ENCODE measurements at places on chromosomes 7 and 10. TPM values are rescaled to one million over a fixed set of nuclear protein-coding genes. Genes with fewer than 3 reads are reported as not detected.

The KCNIP2 gene
- 39.3 TPM for total RNA-seq

The ZKSCAN1 gene
- 42.2 TPM for total RNA-seq

The CPA1 gene
- total RNA-seq = not detected

The C10orf105 gene
- total RNA-seq = 1.0 TPM

The GPR22 gene
- not detected for total RNA-seq

The NKX1-2 gene
- not detected for total RNA-seq

The MAT1A gene
- not detected for total RNA-seq

The CCDC3 gene
- total RNA-seq = 0.26 TPM

The TMEM72 gene
- not detected for total RNA-seq

The SLC26A3 gene
- total RNA-seq = not detected

The NRCAM gene
- not detected for total RNA-seq

DNA sequence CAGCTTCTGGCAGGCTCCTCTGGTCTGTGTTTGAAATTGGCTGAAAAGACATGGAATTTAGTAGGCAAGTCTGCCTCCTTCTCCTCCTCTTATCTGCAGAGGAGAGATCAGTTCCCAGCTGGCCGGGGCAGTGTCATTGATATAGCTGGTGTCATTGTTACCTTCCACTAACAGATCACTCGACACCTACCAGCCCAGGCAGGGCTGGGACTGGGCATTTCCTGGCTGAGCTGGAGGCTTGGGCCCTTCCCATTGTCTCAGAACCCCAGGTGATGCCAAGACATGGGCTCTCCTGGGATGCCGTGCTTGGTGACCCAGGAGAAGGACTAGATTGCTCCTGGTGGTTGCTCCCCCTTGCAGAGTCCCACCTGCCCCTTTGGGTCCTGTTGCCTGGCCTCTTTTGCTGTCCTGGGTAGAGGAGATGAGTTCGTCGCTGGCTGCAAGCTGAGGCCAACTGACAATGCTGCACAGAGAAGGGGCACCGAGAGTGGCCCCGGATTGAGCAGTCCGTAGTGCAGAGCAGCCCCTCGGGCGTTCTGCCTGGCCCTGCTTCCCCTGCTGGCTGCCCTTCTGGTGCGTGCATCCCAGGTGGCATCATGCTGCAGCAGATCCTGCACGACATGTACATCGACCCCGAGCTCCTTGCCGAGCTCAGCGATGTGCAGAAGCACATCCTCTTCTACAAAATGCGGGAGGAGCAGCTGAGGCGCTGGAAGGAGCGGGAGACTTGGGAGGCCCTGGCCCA lies at the start of gene SH2D4B:
SH2D4B (plus strand) TSS at position 167 of the 745 bp plus-strand sequence; CDS start at position 597, 430 bp downstream.
- no peak for ATAC-seq

DNA sequence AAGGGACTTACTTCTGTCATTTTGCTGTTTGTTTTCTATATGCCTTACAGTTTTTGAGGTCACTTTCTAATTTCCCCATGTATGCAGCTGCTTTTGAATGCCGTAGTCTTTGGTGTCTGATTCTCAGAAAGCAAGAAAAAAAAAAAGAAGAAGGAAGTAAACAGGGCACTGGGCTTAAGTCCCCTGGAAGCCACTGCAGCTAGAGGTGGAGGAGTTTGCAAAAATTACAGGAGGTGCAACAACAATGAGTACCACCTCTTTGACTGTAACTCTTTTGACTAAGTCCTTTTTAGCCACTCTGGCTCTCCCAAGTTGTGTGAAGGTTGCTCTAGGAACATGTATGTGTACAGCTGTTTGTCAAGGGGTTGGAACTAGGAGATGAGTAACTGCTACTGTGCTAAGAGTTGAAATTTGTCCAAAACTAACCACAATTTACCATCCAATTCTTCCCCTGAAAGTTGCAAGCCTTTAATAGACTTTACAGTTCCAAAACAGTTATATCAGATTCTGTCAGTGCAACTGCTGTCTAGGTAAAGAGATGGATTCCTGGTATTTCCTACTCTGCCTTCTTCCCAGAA lies 588.0 kb upstream of the LRRN3 start:
- no peak for ATAC-seq

DNA sequence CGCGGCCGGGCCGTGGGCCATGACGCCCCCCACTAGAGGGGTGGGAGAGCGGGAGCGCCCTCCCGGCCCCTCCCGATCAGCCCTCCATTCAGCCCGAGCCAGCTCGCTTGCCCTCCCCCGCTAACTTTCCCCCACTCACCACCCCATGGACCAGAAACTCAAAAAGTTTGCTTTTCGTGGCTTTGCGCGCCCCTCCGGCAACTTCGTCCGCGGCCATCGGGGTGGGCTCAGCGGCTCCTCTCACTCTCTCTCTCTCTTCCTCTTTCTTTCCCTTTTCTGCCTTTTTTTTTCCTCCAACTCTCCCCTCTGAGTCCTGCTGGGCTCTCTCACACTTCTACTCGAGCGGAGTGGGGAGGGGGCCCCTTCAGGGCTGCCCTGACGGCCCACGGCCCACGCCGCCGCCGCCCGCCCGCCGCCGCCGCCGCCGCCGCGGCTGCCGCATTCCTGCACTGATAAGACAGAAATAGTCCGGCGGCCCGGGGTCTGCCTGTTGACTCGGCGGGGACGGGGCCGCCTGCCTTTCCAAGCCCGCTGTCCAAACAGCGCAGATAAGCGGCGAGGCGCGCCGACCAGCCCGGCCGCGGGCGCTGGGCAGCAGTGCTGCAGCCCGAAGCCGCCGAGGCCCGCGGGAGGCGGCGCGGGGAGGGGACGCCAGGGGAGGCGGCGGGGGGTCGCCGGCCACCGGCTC lies at the start of gene SMARCD3:
SMARCD3 (minus strand) TSS at position 349 of the 688 bp plus-strand sequence; CDS start at position 217, 132 bp downstream.
- peak; percentile 26 for ATAC-seq

GRCh38 chr7:158444501-158445420 lies 142.9 kb downstream of the PTPRN2 start:
- ATAC-seq = no peak

- no peak for ATAC-seq
Measured at GRCh38 chr10:59626523-59626869, 83.2 kb downstream of the SLC16A9 start.

GRCh38 chr7:112512451-112513210 lies 31.8 kb downstream of the LSMEM1 start:
- no peak for ATAC-seq

GRCh38 chr10:7056216-7056615 lies 354.6 kb downstream of the SFMBT2 start:
- no peak for ATAC-seq

- ATAC-seq = no peak
Measured at GRCh38 chr7:150781961-150782360, 18.2 kb downstream of the TMEM176B start.

- no peak for ATAC-seq
Measured at GRCh38 chr10:112524641-112525040, 77.6 kb downstream of the VTI1A start.

- no peak for ATAC-seq
Measured at GRCh38 chr7:102896585-102896984, 16.2 kb upstream of the LRRC17 start.

DNA sequence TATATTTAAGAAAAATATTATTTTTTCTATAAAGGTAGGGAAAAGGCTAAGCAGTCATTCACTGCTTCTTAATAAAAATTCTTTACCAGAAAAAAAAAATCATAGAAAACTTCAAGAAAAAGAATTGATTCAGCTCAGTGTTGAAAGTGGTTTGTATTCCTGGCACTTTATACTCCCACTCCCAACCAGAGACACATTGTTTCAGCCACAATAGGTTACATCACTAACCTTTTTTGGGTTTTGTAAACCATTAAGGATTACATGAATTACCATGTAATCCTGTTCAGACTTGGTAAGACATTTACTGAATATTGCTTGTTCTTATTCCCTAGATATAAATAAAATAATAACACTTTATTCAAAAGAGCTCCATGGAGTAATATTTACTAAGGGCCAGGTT lies 46.6 kb downstream of the MINPP1 start:
- ATAC-seq = peak; percentile 80

- ATAC-seq = no peak
Measured at GRCh38 chr10:128466831-128467371, 340.7 kb upstream of the MKI67 start.

- no peak for ATAC-seq
Measured at GRCh38 chr7:4434306-4434705, 247.8 kb upstream of the FOXK1 start.

- no peak for ATAC-seq
Measured at GRCh38 chr10:126227762-126228134, 160.5 kb downstream of the ADAM12 start.

GRCh38 chr7:2086229-2086628 lies 146.5 kb downstream of the MAD1L1 start:
- ATAC-seq = no peak

DNA sequence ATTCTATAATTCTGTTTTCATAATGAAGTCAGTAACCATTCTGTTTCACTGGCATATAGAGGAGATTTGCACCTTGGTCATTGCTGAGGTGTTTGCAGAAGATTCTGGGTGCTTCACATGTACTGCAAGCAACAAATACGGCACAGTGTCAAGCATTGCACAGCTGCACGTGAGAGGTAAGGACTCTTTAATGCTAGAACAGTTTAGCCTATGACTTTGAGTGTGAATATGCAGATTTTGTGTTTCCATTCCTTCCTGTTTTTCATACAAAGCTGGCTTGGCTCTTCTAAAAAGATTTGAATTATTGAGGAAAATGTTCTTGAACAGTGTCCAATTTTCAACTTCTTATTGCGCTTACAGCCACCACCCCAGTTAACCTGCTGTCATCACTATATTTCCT lies 56.4 kb downstream of the MYPN start:
- no peak for ATAC-seq

DNA sequence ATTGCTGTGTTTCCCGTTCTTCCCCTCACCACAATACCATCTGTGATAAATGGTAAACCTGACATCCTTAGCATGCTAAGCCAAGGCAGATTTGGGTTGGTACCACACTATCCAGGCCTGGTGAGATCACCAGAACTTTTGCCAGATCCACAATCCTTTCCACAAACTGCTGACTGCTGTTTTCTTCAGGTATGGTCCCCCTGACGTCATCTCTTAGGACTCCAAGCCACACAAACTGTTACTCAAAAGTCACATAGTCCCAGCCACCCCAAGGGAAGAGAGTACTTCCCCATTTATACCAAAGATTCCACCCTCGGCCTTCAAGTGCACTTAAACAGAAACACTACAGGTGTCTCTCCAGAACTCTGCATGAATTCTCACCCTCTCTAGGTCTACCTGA lies 34.8 kb downstream of the SLC25A13 start:
- no peak for ATAC-seq

DNA sequence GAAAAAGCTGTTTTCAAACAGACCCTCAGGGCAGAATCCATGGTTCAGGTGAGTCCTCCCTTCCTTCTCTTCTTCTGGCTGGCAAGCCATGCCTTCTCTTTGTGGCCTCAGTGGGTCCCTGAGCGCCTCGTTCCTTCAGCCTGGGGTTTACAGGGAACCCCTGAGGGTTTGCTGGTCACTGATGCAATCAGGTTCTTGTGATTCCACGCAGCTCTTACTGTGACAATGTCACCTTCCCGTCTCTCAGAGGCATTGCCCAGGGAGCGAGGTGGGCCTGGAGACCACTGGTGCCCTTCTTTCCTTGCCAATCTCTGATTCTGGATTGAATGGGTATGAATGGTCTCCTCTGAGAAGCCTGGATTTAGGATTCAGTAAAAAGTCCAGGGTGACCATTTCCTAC lies 132.2 kb downstream of the ADARB2 start:
- no peak for ATAC-seq

- ATAC-seq = no peak
Measured at GRCh38 chr7:74479961-74480829, 26.5 kb downstream of the GTF2IRD1 start.

DNA sequence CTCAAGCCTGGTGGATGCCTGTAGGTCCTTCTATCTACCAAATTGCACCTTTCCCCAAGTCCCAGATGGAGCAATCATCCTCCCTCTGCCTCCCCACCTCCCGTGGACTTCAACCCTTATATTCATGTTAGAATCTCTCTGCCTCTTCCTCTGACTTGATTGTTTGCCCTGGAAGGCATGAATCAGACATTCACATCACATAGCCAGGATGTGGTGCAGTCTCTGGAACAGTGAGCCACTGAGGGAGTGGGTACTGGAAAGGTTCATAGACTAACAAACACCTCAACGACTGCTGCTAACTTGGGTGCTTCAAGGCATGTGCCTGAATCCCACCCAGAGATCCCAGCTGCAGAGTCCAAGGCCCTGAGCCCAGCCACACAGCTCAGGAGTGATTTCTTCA lies 494.0 kb downstream of the TNS3 start:
- no peak for ATAC-seq

DNA sequence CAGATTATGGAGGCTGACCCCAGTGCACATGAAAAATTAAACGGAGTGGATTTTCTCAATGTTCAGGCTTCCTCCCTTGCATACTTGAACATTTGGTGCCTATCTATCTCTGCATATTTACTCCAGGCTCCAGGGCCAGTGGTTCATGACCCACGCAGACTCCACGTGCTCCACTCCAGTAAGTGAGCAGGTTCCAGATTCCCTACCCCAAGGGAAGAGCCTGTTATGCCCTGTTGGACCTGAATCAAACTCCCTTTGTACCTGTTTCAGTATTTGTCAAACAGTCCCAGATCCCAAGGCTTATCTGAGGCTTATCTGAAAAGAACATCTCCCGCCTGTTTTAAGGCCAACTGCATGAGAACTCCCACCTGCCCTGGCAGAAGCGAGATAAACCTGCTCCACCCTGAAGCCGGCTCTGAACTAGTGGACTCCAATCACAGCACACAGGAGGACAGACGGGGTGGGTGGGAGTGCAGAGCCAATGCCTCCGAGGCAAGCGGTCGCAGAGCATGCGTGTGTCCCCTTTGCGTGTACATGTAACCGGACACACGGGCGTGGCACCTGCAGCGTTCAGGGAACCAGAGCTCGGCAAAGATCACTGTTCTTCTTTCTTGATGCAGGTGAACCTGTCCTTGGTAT lies 2.3 kb upstream of the FUOM start:
- no peak for ATAC-seq

DNA sequence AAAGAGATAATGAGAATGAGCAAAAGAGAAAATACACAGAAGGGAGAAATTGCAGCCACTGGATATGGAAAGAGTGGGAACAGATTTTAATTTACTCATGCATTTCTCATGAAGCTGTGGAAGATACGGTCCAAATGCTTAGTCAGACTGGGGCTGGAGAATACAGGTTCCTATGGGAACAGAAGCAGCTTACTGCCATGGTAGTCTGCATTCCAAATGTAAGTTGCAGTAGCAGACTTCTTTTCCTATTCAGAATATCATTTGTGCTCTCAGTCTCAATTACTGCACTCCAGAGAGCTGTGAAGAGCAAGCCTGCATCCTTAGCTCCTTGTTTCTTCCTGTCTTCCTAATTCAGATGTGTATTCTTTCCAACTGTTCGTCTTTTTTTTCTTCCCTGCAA lies 190.8 kb upstream of the TMEM196 start:
- no peak for ATAC-seq

GRCh38 chr7:31336202-31337001 lies 4.1 kb downstream of the NEUROD6 start:
- no peak for ATAC-seq

GRCh38 chr10:89007129-89007893 lies 16.7 kb downstream of the FAS start:
- no peak for ATAC-seq

DNA sequence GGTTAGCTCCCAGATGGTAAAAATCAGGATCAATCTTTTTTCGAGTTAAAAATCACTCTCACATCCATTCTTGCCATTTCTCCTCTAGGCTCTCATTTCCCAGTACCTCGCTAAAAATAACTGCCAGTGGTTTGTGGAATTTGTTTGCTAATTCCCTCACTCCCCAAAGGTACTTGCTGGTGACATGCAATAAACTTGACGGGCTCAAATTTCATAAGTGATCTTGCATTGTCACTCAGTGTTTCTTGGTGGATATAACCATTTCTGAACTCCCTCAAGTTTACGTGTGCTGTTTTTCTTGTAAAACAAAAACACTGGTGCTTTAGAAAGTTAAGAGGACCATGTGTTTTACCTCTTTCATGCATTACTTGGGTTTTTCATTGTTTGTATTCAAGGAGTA lies 399.2 kb upstream of the MKI67 start:
- ATAC-seq = no peak

GRCh38 chr7:86972072-86972471 lies 87.4 kb downstream of the ELAPOR2 start:
- no peak for ATAC-seq
